ENCODE measurements at places on chromosomes 2 and 18.

DNA sequence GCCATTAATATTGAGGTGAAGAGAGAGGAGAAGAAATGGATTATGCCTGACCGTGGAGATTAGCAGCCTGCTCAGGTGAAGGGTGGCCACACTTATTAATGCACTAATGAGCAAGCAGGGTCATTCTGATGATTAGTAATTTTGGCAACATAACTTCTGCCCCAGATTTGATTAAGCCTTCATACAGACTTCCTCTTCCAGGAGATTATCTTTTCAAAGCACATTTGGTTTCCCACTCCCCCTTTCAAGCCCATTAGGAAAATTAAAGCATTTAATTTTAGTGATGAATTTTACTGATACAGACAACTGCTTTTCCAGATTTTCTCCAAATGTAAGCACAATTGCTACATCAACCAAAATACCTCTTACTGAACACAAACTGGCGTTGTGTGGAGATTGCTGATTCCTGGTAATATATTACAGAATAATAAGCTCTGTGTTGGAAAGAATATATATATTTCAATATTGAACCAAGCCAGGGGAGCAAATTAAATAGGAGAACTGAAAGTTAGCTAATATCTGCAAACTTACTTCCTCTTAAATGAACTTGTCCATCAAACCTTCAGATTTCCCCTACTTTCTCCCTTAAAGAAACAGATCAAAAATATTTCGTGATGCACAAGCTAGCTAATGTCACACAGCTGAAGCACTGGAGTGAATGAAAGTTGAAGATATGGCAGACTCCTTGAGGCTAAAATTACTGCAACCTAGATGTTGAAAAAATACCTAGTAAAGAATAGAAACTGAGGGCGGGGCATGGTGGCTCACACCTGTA is 140.8 kb downstream of the FAM210A start:
- no peak for DNase-seq

- DNase-seq: no peak
Observed at GRCh38 chr2:37708146-37708545, 36.7 kb upstream of the CDC42EP3 start.

- no peak for DNase-seq
Observed at GRCh38 chr2:68230241-68231060, 21.9 kb downstream of the PPP3R1 start.

- DNase-seq: peak; percentile 33
Observed at GRCh38 chr18:8705238-8705960, at the start of gene MTCL1. MTCL1 (plus strand) TSS chr18:8705556; CDS start chr18:8705661, 105 bp downstream.

- DNase-seq: no peak
Observed at GRCh38 chr18:24818441-24818840, 358.0 kb downstream of the HRH4 start.
